ENCODE measurements at places on chromosomes 16 and 17.

- no peak for DNase-seq
Measured at GRCh38 chr16:8936421-8936820, 27.3 kb downstream of the USP7 start.

DNA sequence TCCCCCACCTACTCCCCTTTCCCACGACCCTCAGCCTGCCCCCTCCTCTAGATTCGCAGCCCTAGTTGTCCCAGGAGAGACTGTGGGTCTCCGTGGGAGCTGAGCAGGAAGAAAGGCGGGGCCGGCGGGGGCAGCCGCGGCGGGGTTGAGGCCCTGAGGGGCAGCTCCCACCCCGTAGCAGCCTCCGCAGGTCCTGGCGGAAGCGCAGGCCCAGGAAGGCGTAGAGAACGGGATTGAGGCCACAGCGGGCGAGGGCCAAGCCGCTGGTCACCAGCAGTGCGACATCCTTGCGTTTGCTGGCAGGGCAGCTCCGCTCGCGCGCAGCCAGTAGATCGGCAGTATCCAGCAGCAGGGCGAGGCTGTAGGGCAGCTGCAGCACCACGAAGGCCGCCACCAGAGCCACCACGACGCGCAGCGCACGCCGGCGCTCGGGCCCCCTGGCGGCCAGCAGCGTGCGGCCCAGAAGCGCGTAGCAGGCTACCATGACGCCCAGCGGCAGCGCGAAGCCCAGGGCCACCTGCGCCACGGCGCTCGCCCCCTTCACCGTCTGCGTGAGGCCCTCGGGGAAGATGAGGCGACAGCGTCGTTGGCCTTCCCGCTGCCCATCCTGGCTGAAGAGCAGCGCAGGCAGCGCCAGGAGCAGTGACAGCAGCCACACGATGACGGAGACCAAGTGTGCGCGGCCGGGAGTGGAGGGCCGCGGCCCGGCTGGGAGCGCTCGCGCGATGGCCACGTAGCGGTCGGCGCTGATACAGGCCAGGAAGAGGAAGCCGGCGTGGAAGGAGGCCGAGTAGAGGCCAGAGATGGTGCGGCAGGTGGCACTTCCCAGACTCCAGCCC is 1.9 kb downstream of the CCR10 start:
- no peak for DNase-seq

- no peak for DNase-seq
Measured at GRCh38 chr16:53142823-53143568, 88.2 kb downstream of the CHD9 start.

DNA sequence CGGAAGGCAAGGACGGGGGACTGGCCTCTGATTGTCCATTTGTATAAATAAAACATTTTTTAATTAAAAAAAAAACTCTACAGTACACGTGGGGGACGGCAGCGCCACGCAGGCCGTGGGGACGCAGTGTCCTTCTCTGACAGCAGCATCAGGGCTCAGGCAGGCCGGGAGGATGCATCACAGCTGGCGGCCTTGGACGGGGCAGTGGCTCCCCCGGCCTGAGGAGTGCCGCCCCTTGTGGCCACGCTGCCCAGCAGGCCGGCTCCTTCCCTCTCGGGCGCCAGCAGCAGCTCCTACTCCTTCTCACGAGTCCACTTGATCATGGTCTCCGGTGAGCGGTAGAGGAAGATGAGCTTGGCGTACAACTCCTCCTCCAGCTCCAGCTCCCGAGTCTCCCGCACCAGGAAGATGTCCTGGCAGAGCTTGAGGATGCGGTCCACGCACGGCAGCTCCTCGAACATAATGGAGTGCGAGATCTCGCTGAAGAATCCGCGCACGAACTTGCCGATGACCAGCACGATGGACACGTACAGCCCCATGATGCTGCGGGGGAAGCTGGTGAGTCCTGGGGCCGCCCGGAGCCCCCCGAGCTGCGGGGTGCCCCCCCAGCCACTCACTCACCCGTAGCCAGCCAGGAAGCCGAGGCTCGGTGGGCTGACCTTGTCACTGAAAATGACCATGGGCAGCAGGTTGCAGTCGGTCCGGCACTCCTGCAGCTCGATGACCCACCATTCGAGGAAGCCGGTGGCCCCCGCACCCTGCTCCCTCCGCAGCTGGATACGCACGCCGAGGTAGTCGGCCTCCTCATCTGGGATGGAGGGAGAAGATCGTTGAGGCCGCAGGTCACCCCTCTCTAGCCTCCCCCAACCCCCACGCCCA is 9.2 kb downstream of the CTU2 start:
- DNase-seq = no peak

DNA sequence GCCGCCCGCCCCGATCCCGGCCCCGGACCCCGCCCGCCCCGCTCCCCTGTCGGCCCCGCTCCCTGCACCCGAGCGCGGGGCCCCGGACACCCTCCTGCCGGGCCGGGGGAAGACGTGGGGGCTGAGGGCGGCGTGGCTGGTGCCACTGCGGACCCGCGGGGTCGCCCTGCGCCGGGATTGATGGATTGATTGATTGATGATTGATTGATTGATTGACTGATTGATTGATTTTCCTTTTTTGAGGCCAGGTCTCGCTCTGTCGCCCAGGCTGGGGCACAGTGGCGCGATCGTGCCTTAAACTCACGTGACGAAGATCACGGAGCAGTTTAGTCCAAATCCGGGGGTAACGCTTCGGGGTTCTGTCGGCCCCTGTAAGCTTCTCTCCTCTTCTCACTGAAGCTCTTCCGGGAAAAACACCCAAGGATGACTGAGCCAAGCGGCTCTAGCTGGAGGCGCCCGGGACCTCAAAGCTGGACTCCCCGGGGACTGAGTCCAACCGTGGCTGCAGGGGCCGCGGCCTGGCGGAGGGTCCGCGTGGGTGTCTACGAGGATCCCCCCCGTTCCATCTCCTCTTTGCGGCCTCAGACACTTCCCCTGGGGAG is 40.2 kb upstream of the BHLHA9 start:
- no peak for DNase-seq

GRCh38 chr16:58128711-58129096 is 477 bp downstream of the CFAP20 start:
- DNase-seq = no peak
